ENCODE measurements at places on chromosomes 3 and 15.

DNA sequence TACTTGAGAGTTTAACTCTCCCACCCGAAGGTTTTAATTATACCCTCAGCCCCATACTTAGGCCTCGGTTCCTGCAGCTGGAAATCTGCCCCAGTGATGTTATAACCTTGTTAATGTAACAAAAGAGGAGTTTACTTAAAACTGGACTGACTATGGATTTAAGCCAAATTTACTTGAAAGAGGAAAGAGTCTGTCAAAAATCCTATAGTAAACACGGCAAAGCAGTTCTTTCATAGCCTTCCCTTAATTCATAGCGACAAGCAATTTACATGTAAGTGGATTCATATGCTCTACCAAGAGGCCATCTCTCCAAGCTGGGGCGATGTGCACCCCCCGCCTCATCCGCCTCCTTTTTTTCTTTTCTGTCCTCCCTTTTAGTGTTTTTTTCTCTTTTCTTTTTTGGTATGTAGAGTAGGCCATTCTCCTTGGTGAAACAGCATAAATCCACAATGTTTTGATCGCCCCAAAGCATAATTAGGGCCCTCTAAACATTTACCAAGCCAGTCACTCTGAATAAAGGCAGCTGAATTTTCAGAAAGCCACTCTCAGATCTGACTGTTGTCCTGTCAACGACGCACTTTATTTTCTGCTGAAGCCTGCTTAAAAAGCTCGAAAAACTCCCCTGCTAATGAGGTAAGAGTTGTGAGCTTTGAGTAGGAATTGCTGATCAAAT lies 373.1 kb upstream of the WNT5A start:
- DNase-seq = no peak

GRCh38 chr3:124559846-124560574 lies 170.2 kb upstream of the UMPS start:
- DNase-seq = peak; percentile 29

DNA sequence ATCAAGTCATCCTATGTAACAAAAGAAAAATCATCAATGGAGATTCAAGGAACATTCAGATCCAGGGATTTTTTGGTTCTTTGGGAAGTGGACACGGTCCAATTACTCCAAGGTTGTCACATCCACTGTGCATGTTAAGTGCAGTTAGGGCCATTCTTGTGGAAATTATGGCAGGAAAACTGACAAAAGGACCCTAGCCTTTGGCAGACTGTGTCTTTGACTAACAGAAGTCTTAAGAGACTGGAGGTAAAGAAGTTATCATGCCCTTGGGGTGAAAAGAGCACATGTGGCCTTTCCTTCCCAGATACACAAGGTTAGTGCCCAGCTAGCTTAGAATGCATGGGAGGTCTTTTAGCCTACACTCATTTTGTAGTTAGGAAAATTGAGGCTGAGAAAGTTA lies 74.9 kb downstream of the MB21D2 start:
- no peak for DNase-seq

DNA sequence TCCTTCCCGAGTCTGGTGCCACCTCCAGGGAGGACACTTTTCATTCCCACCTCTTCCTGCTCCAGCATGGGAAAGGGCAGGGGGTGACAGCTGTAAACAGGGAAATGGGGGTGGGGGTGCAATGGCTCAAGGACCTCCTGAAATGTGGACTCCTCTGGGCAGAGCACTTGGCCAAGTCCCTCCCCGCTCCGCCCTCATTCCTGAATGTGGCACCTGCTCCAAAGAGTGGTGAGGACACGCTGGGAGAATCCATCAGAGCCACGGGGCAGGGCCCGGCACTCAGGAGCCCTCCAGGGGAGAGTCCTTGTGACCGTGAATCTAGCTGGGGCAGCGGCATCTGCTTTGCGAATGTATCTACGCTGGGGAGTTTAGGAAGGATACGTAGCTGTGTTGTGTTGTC lies 11.1 kb upstream of the LINGO1 start:
- no peak for DNase-seq

DNA sequence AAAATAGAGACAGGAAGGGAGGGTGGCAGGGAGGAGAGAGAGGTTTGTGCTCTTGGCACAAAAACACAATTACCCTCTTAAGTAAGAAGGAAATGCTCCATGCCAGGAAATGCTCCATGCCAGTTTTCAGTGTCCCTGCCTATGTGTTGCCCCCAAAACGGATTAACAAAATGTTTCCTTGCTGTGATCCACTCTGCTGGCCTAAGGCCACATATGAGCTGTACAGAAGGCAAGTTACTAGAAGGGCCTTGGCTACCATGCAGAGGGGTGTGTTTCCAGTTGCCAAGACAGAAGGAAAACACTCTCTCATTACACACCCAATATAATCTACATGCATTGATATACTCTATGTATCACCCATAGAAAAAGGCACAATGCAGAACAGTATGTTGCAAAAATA lies 98.2 kb upstream of the PTPRG start:
- DNase-seq = no peak

DNA sequence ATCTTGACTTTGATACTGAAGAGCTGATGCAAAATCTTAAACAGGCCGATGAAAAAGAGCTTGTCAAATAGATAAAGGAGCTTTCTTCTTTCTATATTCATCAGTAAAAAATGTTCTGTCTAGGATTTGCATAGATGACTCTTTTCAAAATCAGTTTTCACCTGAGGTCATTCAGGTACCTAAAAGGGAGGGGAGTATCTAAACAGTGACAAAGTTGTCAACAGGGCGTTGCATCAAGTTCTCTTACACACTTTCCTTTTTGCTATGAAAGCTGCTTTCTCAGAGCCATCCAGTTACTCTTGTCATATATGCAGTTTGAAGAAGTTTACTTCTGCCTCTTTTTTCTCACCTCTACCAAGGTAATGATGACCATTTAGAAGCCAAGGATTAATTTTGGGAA lies 60.0 kb downstream of the AKAP13 start:
- no peak for DNase-seq

DNA sequence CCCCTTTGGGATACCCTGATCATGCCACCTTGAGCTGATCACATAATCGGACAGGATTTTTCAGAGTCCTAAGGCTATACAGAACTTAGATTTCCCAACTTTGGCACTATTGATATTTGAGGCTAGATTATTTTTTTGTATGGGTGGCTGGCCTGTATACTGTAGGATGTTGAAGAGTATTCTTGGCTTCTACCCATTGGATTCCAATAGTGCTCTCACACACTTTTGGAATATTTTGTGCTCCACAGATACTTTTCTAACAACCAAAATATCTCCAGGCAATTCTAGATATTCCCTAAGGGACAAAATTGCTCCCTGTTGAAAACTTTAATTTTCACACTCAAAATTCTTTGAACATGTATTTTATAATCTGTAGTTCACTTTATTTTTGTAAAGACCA lies 125.1 kb downstream of the ABI3BP start:
- DNase-seq = no peak

- no peak for DNase-seq
Observed at GRCh38 chr3:4067893-4068292, 235.3 kb upstream of the SETMAR start.

DNA sequence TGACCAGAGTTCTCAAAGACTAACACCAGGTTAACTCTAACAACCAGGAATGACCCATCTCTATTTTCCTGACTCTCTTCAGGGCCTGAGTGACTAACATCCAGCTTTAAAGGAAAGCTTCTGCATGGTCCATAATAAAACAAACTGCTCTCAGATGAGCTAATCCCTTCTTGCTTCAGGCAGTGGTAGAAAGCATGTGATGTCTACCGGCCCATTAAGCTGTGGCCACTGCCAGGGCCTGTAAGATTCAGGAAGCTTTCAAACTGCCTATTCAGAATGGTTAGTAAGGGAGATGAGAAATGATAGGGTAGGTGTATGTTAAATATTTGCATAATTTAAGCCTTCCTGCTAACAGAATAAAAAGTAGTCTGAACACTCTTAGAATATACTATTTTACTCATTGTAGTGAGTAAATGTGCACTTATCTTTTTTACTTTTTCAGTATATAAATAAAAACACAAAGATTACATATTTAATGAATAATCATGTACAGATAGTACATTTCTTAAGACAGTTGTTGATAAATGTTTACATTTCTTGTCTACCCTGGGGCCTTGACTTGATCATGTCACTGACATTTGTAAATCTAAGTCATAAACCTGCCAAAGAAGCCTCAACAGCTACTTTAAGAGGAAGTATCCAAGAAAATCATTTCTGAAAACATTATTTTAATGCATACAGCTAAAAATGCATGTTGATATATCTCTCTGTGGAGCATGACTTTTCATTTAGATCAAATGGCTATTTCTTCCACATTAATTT lies 222.0 kb downstream of the MCTP2 start:
- DNase-seq = no peak

- DNase-seq = no peak
Observed at GRCh38 chr3:194572944-194573491, 60.2 kb downstream of the TMEM44 start.

- DNase-seq = peak; percentile 28
Observed at GRCh38 chr15:59528961-59529402, 82.6 kb upstream of the GCNT3 start.

GRCh38 chr3:87126321-87126720 lies 100.8 kb upstream of the CHMP2B start:
- no peak for DNase-seq

DNA sequence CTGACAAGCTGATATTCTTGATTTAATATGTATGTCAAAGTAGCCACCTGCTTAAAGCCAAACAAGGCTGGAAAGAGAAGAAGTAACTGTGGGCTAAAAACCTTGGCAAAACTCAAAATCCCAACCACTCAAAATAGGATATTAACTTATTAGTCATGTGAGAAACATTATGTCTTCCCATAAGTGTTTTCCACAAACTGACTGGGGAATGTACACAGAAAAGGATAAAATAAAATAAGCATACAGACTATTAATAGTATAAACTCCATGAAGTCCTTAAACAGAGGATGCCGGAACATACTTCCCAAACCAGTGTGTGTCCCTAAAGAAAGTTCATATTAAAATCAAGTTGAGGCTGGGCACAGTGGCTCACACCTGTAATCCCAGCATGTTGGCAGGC lies 263.7 kb upstream of the THBS1 start:
- DNase-seq = no peak

GRCh38 chr15:69575387-69575786 lies 122.8 kb downstream of the RPLP1 start:
- DNase-seq = no peak

GRCh38 chr3:46405301-46406019 lies 1.4 kb downstream of the CCR5AS start:
- no peak for DNase-seq
